ENCODE measurements at places on chromosomes 7 and 10.

- no peak for DNase-seq
Observed at GRCh38 chr10:28947171-28947570, 269.9 kb downstream of the BAMBI start.

DNA sequence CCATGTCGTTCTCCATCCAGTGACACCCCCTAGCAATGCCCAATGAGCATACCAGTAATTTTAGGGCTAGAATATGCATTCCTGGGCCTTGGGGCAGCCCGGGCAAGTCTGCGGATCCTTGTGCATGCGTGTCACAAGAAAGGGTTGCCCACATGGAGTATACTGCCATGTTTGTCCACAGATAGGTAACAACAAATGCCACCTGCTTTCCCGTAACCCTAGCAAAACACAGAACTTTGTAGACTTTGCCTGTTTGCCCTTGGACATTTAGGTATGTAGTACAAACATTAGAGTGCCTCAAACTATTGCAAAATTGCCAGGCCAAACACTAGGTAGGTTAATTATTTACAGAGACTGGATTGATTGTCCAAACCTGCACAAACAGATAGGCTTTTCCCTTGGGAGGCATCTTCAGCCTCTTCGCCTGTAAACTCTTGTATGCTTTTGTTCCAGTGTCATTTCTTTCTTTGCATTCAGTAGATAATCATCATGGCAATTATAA lies 117.0 kb downstream of the ADCY1 start:
- no peak for DNase-seq

DNA sequence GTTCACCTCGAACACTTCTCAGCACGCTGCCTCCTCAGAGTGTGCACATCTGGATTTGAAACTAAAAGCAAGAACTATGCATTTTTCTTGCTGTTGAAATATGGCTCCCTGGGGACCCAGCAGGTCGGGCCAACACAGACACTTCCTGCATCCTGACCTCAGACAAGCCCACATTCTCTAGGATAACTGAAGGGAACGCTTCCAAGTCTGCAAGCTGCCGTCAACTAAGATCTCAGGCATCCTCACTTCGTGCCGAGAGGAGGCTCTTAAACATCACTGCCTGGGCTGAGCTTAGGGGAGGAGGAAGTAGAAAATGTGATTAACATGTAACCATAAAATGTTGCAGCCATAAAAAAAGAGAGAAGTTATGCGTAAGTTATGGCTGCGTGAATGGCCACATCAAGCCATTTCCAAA lies 65.5 kb downstream of the PYROXD2 start:
- DNase-seq, result no peak

- DNase-seq, result no peak
Observed at GRCh38 chr7:82286096-82286797, 157.3 kb downstream of the CACNA2D1 start.

- no peak for DNase-seq
Observed at GRCh38 chr7:22088827-22089226, 143.1 kb upstream of the CDCA7L start.

DNA sequence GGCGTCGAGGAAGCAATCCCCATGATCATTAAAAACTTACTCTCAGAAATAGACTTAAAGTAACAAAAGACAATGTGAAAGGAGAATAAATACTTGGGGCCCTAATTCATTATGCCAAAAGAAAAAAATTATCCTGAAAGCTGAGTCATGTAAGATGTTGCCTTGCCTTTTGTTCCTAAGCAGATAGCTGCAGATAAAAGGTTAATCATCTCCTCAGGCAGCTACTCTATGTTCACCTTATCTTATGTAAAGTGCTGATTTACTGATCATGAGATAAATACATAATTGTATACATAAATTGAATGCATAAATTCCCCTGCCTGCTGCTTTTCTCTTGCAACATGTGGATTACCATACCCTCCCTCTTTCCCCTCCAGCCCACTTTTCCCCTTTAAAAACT lies 28.1 kb upstream of the CREB3L2 start:
- no peak for DNase-seq

- no peak for DNase-seq
Observed at GRCh38 chr10:46992803-46993561, 81.8 kb downstream of the PTPN20 start.

GRCh38 chr7:28723336-28723735 lies 234.8 kb downstream of the TRIL start:
- DNase-seq, result no peak

DNA sequence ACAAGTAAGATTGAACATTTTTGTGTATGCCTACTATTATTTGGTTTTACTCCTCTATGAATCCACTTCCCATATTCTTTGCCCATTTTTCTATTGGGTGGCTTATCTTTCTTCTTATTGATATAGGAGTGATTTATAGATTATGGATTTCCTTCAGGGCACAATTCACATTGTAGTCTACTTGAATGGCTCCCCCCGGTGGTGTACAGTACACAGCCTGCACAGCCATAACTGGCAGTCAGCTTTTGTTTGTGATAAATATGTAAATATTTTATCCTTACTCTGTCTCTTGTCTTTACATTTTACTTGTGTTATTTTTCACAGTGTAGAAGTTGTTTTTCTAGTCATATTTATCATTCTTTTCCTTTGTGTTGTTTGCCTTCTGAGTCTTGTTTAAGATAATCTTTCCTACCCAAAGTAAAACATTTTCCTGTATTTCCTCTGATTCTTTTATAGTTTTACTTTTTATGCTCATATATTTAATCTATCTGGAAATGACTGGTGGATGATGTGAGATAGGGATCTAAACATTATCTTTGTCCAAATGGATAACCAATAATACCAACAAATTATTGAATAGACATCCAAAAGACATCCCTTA lies 23.9 kb upstream of the CALD1 start:
- peak; percentile 12 for DNase-seq

DNA sequence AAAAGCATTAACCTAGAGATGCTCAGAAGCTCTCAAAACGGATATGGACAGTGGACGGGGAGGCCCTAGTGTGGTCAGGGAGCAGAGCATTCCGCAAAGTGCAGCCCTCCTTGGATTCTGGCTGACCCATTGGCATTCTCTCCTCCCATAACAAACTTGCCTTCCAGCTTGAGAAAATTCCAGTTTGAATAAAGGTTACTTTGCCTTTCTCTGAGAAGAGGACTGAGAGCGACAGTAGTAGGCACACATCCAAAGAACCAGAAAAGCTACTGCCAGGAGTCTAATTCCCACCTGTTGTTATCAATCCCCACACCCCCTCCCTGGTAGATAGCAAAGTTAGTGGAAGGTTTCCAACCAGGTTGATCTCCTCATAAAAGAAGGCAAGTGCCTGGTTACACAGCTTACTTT lies 84.7 kb upstream of the TRIL start:
- no peak for DNase-seq

DNA sequence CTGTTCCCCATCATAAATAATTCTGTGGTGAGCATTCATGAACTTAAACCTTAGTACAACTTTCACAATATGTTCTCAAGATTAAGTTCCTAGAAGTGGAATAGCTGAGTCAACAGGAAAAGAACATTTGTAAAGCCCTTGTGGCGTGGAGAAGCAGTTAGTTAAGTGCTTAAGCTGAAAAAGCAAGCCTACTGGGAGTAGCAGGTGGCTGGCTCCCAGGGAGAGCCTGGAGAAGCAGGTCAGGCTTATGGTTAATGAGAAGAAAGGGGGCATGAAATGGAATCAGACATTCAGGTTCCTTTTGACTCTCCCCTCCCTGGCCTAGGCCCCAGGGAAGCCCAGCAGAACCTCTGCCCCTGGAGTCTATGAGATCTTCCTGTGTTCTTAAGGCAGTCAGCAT lies 35.3 kb downstream of the VSTM4 start:
- no peak for DNase-seq

- no peak for DNase-seq
Observed at GRCh38 chr7:101287032-101287431, 34.6 kb downstream of the IFT22 start.

DNA sequence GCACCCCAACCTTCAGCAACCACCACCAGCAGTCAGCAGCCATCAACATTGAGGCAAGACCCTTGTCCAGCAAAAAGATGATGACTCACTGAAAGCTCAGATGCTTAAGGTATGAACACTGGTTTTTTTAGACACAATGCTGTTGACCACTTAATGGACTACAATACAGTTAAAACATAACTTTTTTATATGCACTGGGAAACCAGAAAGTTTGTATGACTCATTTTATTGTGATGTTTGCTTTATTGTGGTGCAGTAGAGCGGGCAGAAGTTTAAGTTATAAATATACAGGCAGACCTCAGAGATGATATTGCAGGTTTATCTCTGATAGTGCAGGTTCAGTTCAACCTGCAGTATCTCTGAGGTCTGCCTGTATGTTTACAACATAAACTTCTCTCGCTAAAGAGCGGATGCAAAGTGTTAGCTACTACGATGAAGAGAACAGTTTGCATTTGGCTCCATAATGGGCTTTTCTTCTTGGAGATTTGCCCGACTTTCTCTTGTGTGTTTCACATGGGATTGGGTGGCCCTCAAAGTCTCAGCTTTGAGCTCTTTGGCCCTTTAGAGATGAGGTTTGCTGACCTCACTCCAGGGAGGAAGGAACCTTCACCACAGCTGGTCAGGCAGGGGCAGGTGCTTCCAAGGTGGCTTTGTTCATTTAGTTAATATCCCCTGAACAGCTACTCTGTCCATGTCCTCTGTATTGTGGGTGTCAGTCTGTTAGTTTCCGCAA lies 84.4 kb upstream of the SHH start:
- no peak for DNase-seq

- DNase-seq, result no peak
Observed at GRCh38 chr7:12771378-12771877, 84.0 kb downstream of the ARL4A start.

- DNase-seq, result no peak
Observed at GRCh38 chr10:124657806-124658205, 86.4 kb downstream of the FAM53B start.

DNA sequence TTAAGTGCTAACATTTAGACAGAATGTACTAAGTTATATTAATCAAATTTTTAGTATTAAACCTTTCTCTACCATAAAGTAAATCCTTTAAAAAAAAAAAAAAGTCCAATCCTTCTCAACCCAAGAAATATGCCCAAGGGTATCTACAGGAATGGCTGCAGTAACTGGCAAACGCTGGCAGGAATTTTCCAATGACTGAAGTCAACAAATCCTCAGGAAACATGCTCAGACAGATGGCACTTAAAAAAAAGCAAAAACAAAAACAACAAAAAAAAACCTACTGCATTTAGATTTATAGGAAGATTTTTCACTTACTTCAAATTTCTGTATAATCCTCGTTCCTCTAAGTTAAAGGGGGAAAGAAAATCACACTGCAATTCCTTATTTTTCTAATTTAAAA lies 666 bp downstream of the SVIL start:
- DNase-seq, result no peak

DNA sequence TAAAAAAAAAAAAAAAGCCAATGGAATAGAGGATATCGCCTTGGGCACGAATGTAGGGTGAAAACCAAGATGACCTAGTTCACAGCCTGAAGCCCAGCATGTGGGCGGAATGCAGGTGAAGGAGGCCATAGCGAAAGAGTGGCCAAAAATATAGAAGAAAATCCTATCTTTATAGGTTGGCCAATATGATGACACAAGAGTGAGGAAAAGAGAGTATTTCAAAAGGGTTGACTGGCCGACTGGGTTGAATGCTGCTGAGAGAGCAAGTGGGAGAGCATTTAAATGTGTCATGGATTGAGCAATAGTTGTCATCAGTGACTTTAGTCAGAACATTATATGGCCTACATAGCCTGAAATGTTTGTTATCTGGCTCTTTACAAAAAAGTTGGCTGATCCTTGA lies 17.2 kb upstream of the GLI3 start:
- DNase-seq, result no peak

DNA sequence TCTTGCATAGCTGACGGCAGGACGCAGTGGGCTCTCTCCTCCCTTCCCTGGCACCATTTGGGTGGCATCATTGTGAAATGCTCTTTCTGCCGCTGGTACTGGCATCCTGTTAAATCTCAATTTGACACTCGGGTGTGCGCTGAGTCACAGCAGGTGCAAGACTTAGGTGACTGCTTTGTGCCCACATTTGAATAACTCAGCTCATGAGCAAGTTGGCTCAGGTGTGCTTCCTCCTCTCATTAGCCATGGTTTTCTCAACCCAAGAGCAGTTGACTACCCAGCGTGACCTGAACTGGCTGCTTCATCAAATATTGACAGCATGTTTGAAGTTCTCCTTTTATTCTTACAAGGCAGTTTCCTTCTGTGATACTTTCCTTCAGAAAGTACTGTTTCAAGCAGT lies 24.6 kb upstream of the NFE2L3 start:
- DNase-seq, result no peak

- no peak for DNase-seq
Observed at GRCh38 chr7:136859803-136860202, 8.6 kb upstream of the CHRM2 start.

DNA sequence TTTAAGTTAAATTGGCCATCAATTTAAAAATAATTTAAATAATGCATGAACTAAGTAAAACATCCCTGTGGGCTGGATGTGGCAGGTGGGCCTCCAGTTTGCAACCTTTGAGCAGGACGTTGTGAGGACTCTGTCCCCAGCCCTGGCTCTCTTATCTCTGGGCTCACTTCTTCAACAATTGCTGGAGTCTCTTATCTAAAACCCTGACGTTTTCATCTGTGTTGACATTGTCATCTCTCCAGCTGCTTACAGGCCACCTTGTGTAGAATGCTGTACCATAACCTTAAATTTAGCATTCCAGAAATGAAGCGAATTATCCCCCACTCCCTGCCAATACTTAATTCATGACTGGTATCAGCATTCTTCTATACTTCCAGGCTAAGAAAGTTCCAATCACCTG lies 3.2 kb upstream of the KIF5B start:
- DNase-seq, result no peak

DNA sequence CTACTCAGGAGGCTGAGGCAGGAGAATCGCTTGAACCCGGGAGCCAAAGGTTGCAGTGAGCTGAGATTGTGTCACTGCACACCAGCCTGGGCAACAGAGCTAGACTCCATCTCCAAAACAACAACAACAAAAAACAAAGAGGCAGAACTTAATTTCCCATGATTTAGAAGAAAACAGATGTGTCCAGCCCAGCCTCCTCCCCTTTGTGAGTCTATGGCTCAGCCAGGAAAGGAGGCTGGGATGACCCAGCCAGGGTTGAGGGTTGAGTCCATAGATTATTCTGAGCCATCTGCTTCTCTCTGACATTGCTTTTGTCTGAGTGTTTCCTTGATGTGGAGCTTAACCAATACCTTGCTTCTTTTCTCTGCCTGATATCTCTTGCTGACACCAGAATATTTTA lies 994.1 kb downstream of the TYW1 start:
- DNase-seq, result no peak

- DNase-seq, result no peak
Observed at GRCh38 chr10:77253556-77254064, 384.0 kb downstream of the KCNMA1 start.

DNA sequence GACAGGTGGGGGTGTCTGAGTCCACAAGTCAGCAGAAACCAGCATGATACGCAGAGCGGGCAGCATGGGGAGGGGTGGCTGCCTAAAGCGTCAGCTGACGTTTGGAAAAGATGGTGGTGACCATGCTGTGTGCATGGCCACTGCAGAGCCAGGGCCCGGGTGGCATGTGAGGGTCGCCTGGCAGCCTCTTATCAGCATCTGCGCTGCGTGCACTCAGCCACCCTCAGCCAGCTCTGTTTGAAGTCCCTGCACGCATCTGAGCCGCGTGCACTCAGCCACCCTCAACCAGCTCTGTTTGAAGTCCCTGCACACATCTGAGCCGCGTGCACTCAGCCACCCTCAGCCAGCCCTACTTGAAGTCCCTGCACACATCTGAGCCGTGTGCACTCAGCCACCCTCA lies 61.5 kb downstream of the WDR37 start:
- no peak for DNase-seq

All from stimulated activated CD4-positive, alpha-beta T cell treated with anti-CD3 and anti-CD28 coated beads, TNF-alpha, amount 100 ng/mL, for 24 hours (primary cell).